A172 (cell line): ENCODE measurements at places on chromosomes 4 and X. TPM values are rescaled to one million over a fixed set of nuclear protein-coding genes. Genes with fewer than 3 reads are reported as not detected.

ENPEP gene
- total RNA-seq = not detected in 2 replicates

DNA sequence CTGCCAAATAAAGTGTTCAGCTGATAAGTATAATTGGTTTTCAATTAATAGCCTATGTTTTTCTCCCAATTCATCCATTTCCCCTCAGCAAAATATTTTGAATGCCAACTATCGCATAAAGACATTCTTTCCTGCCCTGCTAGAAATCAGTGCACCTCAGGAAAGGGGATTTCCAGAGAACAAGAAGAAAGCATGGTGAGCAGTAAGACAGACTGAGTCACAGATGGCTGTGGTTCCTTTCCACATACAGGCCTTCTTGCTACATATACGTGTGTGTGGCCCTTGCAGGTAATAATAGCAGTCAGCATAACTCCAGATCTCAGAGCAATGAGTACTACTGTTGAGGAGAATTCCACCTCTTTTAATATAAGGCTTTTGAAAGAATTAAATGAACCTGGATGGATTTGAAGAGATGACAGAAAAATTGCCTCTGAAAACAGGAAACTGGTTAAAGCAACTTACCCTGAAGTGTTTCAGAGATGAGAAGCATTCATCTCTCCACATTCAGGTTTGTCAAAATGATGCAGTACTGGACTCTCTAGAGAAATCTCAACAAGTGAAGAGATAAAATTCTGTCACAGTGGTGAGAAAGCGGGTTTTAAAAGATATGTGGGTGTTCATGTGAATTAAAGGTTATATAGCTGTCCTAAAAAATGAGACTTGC lies 13.6 kb downstream of the GASK1B start:
- DNase-seq = peak; percentile 79

DNA sequence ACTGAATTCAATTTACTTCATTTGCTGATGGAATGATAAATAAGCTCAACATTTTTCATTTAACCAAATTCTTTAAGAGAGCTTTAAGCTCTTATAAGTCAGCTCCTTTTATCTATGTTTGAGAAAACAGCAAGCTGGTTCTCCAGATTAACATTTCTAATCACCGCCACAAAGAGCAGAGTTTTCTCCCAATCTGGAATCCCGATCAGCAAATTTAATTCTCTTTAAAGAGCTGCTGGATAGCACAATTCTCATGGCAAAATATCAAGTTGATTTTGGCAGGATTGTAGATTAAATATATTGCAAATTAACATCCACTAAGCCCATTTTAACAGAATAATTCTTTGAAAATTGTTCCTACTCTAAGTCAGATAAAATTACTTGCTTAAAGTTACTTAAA lies 48.8 kb downstream of the RPS6KA3 start:
- DNase-seq = no peak

DNA sequence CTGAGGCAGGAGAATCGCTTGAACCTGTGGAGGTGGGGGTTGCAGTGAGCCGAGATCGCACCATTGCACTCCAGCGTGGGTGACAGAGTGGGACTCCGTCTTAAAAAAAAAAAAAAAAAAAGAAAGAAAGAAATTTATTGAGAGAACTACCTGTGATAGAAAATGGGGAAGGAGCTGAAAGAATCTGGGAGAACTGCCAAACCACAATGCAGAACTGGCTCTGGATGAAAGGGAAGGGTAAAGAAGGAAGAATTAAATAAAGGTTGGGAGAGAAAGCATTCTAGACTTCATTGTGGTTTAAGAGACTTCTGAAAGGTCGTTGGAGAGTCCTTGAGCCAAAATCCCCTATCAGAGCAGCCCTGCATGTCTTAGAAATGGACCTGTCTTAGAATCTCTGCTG lies 567.9 kb upstream of the HTR2C start:
- DNase-seq = no peak

GRCh38 chr4:4384837-4385236 lies 2.1 kb upstream of the NSG1 start:
- DNase-seq = peak; percentile 19

DNA sequence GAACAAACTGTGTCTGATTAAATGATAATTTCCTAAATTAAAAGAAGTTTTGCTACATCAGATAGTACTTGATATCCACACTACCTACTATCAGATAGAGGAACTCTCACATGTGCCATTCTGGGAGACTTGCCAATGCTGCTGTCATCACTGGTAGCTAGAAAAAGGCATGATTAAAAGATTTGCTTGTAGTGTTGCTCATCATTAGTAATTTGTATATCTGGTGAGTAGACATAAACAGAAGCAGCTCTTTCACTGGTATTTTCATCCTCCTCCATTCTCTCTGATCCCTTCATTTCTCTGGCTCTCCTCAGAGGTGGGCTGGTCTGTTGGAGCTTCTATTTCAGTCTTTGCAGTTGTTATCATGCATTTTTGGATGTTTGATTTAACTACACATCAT lies 56.0 kb downstream of the SPRY1 start:
- DNase-seq = peak; percentile 90
